ENCODE measurements at places on chromosomes 1 and 21.

DNA sequence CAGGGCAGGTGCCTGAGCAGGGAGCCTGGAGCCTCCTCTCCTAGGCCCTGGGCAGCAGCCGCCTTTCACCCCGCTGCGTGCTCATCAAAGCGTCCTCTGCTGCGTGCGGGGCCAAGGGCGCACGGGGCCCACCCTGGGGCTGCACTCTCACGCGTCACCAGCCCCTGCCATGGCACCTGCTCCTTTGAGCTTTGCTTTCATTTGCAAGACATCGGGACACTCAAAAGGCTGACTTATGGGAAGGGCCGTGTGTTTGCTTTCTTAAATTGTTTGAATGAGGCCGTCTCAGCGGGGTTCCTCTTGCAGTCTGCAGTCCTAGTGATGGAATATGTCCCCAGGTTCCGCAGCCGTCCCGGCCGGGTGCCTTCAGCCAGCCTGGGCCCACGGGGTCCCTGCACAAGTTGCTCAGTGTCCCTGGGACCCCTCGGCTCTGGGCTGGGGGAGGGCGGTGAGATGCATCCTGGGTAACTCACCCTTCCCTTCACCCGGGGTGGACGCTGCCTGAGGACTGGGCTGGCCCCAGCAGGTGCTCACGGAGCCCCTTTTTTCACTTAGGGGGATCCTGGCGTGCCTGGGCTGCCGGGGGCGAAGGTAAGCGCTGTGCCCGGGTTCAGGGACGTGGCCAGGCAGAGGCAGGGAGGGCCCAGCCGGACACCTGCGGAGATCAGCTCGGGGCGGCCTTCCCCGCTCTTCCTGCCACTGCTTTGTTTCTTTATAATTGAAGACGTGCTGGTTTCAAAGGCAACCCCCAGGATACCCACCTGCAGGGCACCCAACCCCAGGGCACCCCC is 53.1 kb downstream of the SLC19A1 start:
- DNase-seq, result no peak

GRCh38 chr1:90127288-90127953 is 132.5 kb downstream of the ZNF326 start:
- no peak for DNase-seq

- DNase-seq, result no peak
Observed at GRCh38 chr1:196324345-196324744, 283.9 kb downstream of the KCNT2 start.

DNA sequence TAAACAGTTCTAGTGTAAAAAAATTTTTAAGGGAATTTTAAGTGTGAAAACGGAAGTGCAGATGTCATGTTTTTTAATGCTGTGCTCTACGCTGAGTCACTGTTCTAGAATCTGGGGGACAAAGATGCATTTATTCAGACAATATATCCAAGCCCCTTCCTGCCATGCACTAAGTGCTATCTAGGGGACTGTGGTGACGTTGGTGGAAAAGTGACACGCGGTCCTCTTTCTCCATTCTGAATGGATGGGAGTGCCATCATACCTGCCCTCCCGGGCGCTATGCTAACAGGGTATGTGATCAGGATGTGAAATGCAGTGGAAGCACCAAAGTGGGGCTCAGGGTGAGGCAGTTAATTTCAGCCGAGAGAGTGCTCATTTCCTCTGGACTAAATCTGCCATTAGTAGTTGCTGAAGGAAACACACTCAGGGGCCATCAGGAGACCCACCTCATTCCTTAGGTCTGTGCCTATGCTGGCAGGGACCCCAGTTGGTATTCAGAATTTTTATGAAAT is 6.6 kb downstream of the C1orf226 start:
- no peak for DNase-seq

- no peak for DNase-seq
Observed at GRCh38 chr21:45234965-45235364, 52.7 kb downstream of the POFUT2 start.

- DNase-seq, result no peak
Observed at GRCh38 chr1:95207223-95207935, 26.6 kb upstream of the RWDD3 start.

DNA sequence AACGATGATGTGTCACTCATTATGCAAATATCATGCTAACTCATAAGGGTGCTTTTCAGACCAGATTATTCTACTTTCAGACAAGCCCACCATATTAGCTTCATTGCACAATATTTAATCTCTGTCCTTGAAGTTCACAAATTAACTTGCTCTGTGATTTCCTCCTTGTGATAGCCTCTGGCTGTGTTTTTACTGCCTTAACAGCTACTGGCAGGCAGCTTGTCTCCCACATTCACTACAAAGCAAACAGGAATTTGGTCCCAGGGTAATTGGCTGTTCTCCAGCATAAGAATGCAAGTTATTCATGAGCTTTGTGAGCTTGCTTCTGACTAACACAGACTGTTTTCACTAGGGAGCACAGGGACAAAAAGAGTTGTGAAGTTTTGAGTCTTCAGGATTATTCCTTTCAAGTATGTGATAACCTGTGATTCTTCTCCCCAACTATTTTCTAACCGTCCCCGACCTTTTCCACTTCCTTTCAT is 87.9 kb upstream of the HMCN1 start:
- no peak for DNase-seq

GRCh38 chr1:207946756-207947155 is 35.8 kb upstream of the CD34 start:
- DNase-seq, result no peak

DNA sequence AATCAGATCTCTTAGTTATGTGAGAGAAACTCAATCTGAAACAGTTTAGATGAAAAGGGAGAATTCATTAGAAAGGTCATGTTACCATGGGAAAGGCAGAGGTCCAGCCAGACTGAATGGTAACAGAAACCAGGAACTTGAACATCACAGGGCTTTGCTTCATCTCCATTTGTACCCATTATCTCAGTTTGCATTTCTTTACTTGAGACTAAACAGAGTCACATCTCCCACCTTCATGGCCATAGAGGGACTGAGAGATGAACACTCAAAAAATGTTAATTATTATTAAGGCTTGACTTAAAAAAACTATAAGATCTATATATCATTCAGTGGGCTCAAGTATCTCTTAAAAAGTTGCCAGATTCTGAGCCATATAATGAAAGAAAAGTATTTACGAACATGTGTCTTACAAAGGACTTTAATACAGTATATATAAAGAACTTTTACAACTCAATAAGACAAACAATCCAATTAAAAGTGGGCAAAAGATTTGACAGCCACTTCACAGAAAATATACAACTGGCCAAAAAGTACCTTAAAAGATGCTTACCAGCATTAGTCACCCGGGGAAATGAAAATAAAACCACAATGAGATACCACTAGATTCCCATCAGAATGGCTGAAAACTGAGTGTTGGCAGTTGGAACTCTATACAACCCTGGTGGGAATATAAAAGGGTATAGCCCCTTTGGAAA is 13.2 kb downstream of the KYAT3 start:
- DNase-seq, result no peak

DNA sequence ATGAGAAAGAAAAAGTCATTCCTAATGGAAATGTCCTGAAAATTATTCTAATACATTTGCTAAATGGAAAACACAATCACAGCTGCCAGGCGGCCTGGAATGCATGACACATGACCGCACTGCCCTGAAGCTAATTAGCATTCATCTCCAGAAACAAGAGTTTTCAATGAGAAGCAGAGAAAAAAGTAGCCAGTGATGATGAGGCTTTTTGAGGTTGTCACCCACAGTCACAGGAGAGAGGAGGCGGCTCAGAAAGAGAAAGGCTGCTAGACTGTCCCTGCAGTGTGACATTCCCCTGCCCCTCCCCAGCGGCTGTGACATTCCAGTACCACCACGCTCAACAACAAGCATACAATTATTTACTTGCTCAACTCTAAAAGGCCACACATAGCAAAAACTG is 122.9 kb upstream of the KRTAP19-8 start:
- DNase-seq, result peak; percentile 70

All from head of caudate nucleus (tissue), 42 donors.